ENCODE measurements at places on chromosomes 13 and 19.

DNA sequence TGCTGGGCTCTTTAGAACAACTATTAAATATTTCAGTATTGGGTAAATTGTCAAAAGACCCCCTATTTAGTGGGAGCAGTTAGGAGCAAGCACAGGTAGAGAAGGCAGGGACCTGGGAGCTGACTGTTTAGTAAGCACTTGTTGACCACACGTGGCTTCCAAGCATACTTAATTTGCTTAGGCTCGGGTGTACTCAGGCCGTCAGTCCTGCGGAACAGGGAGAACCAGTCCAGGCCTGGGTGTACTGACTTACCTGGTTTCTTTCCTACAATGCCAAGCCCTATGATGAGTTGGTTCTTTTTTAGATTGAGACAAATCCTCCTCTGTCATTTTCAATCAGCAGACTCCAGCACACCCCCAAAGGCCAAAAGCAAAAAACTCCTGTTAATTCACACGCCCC is 90.0 kb downstream of the WDFY2 start:
- no peak for DNase-seq

- no peak for DNase-seq
Observed at GRCh38 chr13:52158629-52159158, 703 bp downstream of the NEK3 start.

GRCh38 chr13:106475852-106476251 is 59.6 kb downstream of the EFNB2 start:
- no peak for DNase-seq

GRCh38 chr13:90866006-90866405 is 481.5 kb upstream of the MIR17HG start:
- no peak for DNase-seq

DNA sequence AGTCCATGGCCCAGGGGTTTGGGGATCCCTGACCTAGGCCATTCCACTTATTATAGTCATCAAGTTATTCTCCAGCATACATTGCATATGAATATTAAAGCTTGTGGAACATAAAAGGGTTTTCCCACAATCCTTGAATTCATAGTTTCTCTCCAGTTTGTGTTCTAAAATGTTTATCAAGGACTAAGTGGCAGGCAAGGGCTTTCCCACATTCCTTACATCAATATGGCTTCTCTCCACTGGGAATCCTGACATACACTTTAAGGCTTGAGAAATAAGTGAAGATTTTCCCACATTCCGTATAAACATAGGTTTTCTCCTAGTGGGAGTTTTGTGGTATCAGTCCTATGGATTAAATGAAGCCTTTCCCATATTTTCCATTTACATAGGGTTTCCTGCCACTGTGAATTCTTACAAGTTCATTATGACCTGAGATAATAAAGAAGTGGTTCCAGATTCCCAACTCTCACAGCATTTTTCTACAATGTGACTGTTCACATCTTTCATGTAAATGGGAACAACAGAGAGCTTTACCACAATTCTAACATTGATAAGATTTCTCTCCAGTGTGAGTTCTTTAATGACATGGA is 14.5 kb downstream of the ZNF426 start:
- no peak for DNase-seq

DNA sequence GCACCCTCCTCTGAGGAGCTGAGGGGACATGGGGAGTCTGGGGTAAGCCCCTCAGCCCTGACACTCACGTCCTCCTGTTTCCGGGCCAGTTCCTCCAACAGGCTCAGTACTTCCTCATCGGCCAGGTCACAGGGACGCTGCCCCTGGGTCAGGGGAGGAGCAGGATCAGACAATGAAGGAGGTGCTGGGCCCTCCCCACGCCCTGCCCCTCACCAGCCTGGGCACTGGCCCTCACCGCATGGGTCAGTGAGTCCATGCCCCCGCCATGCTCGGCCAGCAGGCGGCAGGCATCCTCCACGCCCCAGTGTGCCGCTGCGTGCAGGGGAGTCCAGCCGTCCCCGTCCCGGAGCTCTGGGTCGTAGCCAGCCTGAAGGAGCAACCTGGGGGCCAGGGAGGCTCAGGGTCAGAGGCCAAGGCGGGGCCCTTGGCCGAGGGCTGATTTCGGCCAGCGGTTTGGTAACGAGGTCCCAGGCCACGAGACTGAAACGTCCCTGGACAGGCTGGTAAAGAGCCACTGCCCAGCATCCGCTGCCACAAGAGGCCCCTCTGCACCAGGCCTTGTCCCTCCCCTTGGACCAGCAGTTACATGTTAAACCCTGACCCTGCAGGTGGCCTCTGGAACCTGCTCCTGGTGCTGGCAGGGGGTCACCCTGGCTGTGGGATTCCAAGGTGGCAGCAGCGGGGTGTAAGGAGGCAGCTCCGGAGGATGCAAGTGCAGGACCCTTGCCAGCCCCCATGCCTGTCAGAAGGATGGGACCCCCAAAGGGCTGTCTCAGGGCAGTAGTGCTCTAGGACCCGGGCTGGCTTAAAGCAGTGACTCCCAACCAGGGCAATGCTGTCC is 18.5 kb downstream of the PPP1R12C start:
- DNase-seq, result no peak

- DNase-seq, result no peak
Observed at GRCh38 chr13:97499181-97499580, 65.2 kb downstream of the RAP2A start.

DNA sequence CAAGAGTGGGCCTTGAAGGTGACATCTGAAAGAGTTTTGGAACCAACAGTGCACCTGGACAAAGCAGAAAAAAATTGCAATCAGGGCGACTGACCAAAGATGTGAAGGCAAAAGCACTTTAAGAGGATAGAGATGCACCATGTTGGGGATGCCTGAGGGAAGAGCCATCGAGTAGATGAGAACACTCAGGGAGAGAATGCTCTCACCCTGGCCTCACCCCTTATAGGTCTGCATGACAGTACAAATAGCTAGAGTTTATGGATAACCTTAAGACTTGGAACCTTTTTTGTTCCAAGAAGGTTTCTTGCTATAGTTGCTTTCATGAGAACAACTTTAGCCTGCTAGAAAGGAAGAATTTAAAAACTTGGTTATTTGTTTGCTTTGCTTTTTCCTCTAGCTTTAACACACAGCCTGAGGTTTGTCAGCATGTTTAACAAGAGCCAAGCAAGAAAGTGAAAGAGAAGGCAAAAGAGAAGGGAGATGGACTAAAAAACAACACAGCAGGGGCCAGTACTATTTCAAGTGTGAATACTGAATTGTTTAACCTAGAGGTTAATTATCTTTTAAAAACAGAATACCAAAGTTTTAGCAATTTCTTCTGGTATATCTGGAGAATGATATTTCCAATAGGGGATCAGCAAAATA is 418.9 kb downstream of the DIAPH3 start:
- no peak for DNase-seq

GRCh38 chr13:100594731-100595130 is 6.1 kb upstream of the GGACT start:
- DNase-seq, result no peak

DNA sequence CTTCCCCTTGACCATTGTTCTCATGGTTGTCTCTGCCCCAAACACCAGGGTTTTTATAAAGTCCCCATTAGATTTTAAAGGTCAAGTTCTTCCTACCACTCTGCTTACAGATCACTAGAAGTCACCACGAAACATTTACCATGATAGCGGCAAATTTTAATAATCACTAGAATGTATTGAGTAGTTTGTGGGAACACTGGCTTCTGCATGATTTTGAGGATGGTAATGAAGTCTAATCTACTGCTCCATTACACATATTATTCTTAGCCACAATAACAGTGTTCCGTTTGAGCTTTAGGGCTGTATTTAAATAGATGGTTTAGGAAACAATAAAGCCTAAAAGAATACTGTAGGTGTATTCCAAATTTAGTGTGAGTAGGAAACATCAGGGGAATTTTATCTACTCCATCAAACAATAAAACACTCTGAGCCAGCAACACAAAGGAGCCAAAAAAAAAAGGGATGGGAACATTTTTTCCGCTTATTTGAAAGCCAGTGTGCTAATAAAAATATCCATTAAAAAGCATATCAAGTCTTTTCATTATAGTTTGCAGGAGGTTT is 49.7 kb downstream of the KLF12 start:
- no peak for DNase-seq

- no peak for DNase-seq
Observed at GRCh38 chr19:35104361-35104760, 11.3 kb upstream of the FXYD3 start.

- DNase-seq, result no peak
Observed at GRCh38 chr13:59950266-59950665, 213.5 kb downstream of the DIAPH3 start.

- DNase-seq, result no peak
Observed at GRCh38 chr13:34116651-34117050, 298.7 kb downstream of the RFC3 start.

GRCh38 chr19:49151267-49152118 is 3.7 kb downstream of the HRC start:
- DNase-seq, result peak; percentile 8

DNA sequence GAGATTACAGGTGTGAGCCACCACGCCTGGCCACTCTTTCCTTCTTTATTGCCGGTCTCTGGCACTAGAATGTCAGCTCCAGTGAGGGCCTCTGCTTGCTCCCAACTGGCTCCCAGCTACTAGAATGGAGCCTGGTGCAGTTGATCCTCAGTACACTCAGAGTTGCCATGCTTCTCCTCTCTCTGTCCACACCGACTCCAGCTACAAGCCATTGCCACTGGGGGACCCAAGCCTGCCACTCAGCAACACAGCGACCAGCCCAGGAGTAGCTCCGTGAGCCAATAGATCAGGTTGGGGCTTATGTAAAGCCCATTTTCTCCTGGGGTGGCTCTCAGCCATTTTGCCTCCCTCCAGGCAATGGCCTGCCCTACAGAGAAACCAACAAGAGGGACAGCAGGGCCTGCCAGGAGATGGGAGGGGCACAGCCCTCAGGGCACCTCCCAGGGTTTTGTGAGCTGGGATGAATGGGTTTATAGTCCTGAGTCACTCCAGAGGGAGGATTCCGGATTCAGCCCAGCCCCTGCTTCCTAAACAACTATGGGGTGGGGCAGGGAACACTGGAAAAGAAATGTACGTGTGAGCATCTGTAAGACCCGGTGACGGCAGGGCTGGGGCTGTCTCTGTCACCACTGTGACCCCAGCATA is 36.5 kb downstream of the OPA3 start:
- DNase-seq, result no peak

DNA sequence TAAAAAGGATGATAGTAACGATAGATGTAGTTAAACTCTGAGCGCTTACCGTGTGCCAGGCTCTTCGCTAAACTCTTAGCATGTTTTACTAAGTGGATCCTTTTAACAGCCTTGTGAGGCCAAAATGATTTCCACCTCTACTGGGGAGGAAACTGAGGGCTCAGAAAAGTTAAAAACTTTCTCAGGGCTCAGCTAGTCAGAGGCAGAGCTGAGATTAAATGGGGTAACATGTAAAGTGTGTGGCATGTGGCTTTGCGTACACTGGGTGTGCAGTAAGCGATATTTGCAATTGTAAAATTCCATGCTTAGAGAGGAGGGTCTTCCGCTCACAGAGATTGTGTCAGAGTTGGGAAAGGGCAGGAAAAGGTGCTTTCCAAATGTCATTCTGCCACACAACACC is 1.7 kb downstream of the U2AF2 start:
- no peak for DNase-seq

GRCh38 chr13:64239372-64239771 is 2823.7 kb upstream of the PCDH20 start:
- DNase-seq, result no peak

- no peak for DNase-seq
Observed at GRCh38 chr19:10471909-10472308, 31.2 kb downstream of the KEAP1 start.

GRCh38 chr13:26880735-26881134 is 120.1 kb upstream of the GPR12 start:
- no peak for DNase-seq

DNA sequence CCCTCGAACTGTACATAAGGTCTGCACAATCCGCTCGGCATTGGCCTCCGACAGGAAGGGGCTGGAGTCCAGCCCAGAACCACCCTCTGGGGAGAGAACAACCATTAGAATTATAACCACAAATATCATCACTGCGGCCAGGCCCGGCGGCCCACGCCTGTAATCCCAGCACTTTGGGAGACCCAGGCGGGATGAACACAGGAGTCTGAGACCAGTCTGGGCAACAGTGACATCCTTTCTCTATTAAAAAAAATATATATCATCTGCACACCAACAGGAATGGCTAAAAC is 11.4 kb downstream of the COQ8B start:
- DNase-seq, result no peak

GRCh38 chr13:53878861-53879260 is 850.2 kb downstream of the OLFM4 start:
- DNase-seq, result no peak

- no peak for DNase-seq
Observed at GRCh38 chr13:113981611-113982295, 7.9 kb upstream of the C13orf46 start.

DNA sequence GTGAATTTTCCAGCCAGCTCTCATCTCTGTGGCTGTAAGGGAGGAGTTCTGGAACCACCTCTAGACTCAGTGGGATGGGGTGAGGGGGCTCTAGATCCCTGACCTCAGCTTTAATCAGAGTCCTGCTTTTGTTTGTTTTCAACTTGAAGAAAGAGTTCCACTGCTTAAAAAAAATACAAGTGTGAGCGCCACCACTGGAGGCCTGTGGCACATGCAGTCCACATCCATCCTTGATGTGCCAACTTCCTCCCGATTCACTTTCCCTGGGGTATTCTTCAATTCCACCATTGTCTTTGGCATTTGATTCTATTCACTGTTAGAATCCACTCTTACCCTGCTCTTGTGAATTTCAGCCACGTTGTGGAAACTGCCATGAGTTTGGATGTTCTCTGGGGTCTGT is 62.4 kb upstream of the GJB6 start:
- DNase-seq, result no peak

GRCh38 chr19:53541971-53542370 is 4.0 kb downstream of the ZNF331 start:
- no peak for DNase-seq

DNA sequence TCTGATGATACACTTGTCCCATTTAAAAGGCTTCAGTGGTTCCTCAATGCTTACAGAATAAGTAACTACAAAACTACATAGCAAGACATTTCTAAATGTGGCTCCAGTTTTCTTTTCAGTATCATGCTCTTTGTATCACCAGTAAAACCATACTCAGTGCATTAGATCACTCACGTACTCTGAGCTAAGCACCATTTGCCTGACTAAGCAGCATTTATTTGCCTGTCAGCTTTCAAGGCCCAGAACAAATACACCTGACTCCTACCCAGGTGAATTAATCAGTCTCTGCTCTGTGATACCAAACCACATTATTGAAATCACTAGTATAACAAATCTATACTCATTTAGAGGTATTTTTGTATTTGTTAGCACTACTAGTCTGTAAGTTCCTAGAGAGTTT is 47.4 kb upstream of the PCDH20 start:
- DNase-seq, result no peak

DNA sequence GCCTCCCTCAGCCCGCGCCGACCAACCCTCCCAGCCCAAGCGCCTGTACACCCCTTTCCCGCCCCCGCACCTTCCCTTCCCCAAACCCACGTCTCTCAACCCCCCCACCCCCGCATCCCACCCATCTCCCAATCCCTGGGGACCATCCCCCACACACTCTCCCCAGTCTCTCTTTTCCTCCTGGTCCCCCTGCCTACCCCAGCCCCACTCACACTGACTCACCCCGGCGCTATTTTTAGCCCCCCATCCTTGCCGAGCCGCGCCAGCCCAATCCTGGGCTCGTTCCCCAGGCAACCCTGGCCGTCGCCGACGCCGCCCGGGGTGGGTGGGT is 11.7 kb downstream of the CIC start:
- no peak for DNase-seq

- DNase-seq, result no peak
Observed at GRCh38 chr19:42086770-42087550, 11.0 kb downstream of the ZNF574 start.

GRCh38 chr19:19571071-19571786 is 33.2 kb downstream of the CILP2 start:
- no peak for DNase-seq

- no peak for DNase-seq
Observed at GRCh38 chr13:104086759-104087158, 1020.5 kb upstream of the SLC10A2 start.

All from cerebellar nuclear complex (tissue), 1 donor.